ENCODE measurements at places on chromosomes 2 and 18.

- no peak for DNase-seq
These were observed 99.3 kb downstream of the KLHL29 start for GRCh38 chr2:23484275-23484674.

DNA sequence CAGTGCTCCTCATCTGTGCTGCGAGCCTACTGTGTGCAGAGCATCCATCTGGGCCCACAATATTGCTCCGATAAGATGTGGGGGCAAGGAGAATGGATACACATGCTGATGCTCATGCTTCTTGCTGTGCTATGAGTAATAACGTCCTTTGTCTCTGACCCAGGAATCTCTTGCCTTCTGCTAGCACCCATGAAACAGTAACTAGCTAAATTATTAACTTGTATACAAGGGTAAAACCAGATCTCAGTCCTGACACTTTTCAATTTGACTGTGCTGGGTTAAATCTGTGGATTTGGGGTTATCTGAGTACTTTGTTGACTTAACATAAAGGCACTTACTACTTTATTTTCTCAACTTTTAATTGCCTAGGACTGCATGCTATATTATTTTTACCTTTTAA lies 357.6 kb downstream of the SLC4A3 start:
- no peak for DNase-seq

- no peak for DNase-seq
These were observed 62.8 kb upstream of the PPP1CB start for GRCh38 chr2:28688818-28689217.

GRCh38 chr2:228590681-228591080 lies 409.2 kb upstream of the SPHKAP start:
- no peak for DNase-seq

DNA sequence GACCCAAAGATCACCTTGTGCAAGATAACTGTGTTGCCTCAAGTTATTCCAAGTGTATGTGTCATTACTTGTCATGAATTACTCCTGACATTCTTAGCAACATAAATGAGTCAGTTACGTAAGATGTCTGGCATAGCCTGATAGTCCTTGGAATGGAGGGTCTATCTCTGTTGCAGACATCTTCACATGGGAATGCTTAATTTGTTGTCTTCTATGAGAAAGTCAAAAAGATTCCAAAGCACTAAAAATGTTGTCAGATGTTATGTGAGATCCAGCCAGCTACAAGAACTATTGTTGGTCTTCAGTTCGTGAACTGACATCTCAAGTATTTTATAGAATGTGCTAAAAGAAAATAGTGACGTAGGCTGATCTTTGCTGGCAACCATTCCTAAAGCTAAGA lies 178.2 kb upstream of the RASGRP3 start:
- no peak for DNase-seq

GRCh38 chr2:230244211-230244610 lies 18.7 kb downstream of the SP140 start:
- DNase-seq = no peak

DNA sequence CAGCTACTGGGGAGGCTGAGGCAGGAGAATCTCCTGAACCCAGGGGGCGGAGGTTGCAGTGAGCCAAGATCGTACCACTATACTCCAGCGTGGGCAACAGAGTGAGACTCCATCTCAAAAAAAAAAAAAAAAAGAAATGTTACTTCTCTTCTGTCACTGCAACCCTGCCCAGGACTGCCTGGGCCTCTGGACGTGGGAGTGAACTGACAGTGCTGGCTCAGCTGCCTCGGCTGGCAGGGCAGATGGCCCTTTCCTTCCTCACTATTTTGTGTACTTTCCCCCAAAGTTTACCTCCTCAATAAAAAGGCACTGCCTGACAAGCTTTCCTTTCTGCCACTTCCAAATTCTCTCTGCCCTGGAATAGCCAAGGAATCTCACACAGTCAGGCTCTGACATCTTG lies 12.5 kb upstream of the GPR155 start:
- no peak for DNase-seq

DNA sequence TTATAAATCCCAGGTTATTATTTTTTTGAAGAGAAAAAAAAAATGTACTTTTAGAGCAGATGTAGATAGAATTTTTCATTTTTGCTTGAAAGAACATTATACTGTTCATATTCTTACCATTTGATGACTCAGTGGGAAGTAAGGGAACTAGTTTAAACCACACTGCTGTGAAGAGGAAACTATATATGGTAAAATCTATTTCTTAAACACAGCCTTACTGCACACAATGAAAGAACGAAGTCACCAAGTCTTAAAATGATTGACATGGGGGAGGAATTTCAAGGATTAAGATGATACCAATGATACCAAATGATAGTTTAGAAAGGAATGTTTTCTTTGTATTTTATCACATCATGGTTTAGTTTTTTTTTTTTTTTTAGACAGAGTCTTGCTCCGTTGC lies 5.0 kb downstream of the ACTR2 start:
- DNase-seq = no peak

- DNase-seq = no peak
These were observed 272.9 kb downstream of the TGIF1 start for GRCh38 chr18:3722649-3723433.

DNA sequence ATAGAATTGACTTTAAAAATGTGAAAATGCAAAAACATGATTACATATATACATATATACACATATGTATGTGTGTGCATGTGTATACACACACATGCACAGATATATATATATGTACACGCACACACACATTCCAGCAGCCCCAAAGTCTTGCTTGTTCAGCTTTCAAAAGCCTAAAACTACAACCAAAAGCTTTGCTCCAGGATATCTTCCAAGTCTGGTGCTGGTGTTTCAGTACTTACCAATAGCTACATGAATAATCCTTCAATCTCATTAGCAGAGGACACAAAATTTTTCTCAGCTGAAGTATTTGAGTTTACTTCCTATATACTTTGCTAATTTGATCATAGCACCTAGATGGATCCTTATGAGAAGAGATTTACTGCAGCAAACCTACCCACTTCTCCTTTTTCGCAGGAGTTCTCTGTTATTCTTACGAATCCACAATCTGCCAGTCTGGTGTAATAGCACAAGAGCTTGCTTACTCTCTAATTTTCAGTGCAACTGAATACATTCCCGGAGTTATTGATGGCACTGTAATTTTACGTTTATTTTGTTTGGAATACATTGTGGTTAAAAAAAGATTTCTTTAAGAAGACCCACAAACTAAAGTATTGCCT lies 553.3 kb downstream of the ARHGAP15 start:
- no peak for DNase-seq

DNA sequence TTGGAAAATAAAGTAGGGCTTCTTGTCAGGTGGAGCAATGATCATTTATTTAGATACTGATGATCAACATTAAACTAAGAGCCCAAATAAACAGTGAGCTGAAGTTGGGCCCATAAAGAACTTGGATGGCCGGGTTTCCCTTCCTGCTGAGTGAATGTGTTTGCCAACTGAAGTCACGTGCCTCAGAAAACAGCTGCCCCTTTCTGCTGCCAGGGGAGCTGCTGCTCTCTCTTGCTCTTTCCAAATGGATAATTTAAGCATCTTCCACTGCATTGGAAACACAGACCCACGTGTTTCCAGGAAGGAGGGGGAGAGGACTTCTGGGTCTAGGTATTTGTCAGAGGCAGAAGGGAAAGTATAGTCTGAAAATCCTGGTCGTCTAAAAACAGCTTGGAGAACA lies 22.9 kb upstream of the NCKAP5 start:
- no peak for DNase-seq

GRCh38 chr18:37962316-37962966 lies 396.8 kb upstream of the CELF4 start:
- DNase-seq = no peak

DNA sequence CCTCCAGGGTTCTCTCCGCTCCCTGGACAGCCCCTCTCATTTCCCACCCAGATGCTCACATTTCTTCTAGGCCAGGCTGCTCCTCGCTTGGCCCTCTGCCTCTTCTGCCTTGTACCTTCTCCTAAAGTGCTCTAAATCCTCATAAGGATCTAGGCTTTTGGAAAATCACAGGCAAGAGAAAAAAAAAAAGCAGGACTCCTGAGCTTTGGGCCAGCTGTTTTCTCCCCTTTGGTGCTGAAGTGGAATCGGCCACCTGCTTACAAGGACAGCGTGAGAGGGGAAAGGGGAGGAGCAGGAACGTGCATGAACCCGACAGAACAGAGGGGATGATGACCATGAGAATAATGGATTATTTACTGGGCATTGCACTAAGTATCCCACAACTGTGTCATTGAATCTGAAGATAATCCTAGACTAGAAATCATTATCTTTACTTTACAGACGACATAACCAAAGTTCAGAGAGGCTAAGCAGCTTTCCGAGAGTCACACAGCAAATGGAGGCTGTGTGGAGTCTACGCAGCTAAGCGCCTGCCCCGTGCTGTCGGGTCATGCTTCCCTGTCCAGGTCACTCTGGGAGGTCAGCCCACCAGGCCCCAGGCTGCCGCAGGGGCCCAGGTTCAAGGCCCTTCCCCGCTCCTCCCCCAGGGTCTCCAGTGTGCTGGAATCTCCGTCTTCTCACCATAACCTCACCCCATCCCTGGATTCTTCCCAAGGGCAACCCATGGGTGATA lies 141.9 kb downstream of the PXDN start:
- DNase-seq = no peak

DNA sequence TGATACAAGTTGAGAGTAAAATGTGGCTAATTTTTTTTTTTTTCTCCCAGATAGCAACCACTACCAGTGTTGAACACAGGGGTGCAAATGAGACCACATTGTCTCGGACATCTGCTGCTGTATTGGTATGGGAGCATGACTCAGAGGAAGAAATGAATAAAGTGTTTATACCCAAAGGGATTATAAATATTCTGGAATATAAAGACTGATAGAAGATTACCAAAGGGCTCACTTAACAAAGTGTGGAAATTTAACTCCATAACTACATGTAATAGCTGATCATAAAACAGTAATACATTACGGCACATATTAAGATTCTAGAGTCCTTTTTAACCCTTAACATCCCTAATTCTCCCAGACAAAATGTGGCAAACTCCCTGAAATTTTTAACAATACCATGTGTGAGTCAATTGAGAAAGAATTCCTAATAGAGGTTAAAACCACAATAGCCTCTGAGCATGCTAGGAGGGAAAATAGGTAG lies 1023.0 kb upstream of the ACVR2A start:
- no peak for DNase-seq

GRCh38 chr2:189258616-189259365 lies 79.2 kb upstream of the COL5A2 start:
- DNase-seq = no peak

GRCh38 chr2:37920570-37920969 lies 4.5 kb upstream of the RMDN2 start:
- no peak for DNase-seq

GRCh38 chr2:238857959-238858358 lies 10.1 kb downstream of the TWIST2 start:
- DNase-seq = no peak

GRCh38 chr2:74516650-74517049 lies 2.4 kb downstream of the TLX2 start:
- DNase-seq = no peak

GRCh38 chr18:63457977-63458376 lies 18.8 kb upstream of the SERPINB5 start:
- DNase-seq = no peak

GRCh38 chr18:67553437-67553836 lies 36.9 kb upstream of the DSEL start:
- no peak for DNase-seq

DNA sequence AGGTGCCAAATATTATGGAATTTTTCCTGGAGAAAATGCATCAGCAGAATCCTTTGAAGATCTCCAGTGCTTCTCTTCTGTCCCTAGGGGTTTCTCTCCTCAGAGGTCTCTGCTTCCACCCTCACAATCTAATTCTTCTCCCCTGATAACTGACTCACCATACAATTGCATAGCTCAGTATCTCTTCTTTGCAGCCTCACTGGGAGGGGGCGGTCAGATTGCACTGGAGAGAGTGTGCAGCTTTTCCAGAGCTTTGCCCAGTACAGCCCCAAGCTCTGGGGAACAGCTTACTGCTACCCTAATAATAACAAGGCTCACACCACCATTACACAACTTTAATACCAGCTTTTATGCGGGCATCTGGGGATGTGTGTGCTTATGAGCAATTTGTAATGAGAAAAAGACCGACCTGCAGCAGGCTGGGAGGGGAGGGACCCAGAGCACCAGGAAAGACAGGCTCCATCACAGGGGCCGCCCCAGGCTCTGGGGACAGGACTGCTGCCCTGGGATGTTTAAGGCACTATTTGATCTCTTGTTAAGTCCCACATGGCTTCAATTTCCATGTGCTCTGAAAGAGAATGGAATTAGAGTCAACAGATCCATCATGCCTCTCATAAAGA lies 276.6 kb upstream of the SIX2 start:
- DNase-seq = no peak

DNA sequence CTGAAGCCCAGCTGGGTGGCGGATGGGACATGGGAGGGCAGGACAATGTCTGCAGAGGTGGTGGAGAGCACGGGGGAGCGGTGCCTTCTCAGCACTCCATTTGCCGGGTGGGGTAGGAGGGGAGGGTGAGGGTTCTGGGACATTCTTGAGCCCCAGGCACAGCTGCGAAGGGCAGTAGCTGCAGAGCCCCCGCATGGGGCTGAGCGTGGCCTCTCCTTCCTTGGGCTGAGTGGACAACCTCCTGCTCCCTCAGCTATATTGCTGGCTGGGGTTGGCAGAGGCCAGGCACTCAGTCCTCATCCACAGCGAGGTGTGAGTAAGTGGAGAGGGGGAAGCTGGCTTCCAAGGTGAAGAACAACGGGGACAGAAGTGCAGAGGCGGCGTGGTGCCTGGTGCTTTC lies 50.1 kb downstream of the RHOB start:
- no peak for DNase-seq

- DNase-seq = no peak
These were observed 211.2 kb upstream of the MYT1L start for GRCh38 chr2:2542316-2542715.

GRCh38 chr2:169757778-169758177 lies 24.1 kb downstream of the KLHL23 start:
- DNase-seq = no peak

- no peak for DNase-seq
These were observed 2.4 kb downstream of the NEU4 start for GRCh38 chr2:241811201-241811951.

DNA sequence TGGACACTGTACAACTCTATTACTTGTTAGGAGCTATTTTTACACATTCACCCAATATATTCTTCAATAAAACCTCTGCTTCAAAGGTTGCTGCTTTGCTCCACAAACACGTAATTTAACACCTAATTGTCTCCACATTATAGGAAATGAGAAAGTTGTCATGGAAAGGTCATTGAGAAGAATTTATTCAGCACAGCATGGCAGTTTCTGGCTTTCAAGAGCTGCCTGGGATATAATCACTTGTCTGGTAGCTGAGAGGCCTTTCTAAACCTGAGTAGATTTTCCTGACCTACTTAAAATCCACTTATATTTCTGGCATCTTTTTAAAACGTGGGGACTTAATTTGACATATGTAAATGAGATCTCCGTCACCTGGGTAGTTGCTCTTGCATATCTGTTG lies 216.1 kb downstream of the ZNF804A start:
- DNase-seq = no peak

- no peak for DNase-seq
These were observed 488.2 kb upstream of the SPHKAP start for GRCh38 chr2:228669690-228670089.

DNA sequence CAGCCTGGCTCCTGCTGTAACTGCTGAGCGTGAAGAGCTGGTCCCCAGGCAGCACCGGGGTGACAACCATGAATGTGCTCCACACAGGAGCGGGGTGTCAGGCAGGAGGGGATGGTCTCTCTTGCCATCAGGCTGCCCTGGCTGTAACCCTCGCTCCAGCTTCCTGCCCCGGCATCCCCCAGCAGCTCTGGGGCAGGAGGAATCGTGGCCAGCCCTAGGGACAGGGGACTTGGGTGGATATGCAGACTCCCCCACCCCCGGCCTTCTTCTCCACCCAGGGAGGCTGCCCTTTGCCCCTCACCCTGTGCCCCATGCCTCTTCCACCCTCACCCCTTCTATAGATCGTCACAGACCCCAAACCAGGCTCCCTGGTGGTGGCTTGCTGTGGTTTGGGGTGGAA lies 69.4 kb upstream of the SMAD7 start:
- DNase-seq = no peak

All from 8988T (cell line).